ENCODE measurements at places on chromosomes 6 and 20. TPM values are rescaled to one million over a fixed set of nuclear protein-coding genes. Genes with fewer than 3 reads are reported as not detected.

DNA sequence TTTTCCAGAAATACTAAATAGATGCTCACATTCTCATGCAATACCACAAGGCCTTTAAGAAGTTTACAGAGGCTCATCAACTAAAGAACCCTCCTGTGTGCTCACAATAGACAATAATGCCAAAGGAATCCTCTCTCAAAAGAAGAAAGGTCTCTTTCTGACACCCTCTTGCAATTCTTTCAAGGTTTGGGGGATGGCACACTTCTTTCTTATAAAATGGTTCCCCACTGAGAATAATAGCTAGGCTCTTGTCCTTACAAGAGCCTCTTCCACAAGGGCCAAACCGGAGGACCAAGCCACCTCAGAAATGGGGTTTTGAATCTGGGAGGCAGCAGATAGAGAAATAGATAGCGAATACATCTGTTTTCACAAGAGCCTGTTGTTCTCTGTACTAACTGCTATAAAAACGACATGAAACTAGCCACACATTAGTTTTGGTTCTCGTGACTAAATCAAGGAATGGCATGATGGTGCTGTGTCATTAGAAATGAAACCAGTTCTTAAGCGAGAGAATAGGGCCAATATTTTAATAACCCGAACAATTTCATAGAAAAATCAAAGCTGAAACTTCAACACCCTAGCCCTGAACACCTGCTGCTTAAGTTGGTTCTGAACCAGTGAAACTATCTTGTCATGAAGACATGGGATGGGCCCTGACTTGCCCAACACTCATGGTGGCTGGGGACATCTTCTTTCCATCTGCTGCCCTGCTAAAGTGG, 81.1 kb downstream of the PRDM1 start:
- DNase-seq = no peak

DNA sequence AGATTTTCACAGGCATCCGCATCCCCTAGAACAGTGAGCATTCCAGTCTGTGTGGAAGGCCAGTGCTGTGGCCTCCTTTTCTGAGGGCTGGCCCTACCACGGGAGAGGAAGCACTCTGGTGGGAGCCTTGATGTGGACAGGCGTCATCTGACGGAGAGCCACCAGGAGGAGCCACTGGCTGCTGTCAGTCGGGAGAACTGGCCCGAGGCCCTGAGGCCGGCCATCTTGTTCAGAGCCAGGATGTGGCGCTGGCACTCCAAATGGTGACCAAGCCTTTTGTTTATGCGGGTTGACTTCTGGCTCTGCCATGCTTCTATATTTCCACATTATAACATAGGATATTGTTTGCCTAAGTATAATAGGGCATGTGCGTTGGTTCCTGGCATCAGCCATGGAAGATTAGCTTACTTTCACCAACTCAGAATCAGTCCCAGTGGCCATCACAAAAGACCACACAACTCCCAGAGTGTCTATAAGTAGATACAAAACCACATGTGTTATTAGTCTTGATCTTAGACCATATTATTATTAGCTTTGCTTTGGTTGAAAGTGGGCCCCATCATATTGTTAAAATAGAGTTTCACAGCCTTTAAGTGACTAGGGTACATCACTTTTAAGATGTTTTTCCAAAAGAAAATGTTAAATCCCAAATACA, 273.9 kb upstream of the TAB2 start:
- DNase-seq = peak; percentile 71

- DNase-seq = no peak
These were observed 11.2 kb downstream of the TCFL5 start for GRCh38 chr20:62850333-62850974.

GRCh38 chr6:161444464-161444863, 170.6 kb upstream of the AGPAT4 start:
- peak; percentile 75 for DNase-seq

The CRIP3 gene
- total RNA-seq = 0.78 TPM

The SS18L1 gene
- 22.6 TPM for total RNA-seq

The TNXB gene
- total RNA-seq = 0.36 TPM
